Stimulated activated CD4-positive, alpha-beta T cell treated with anti-CD3 and anti-CD28 coated beads, TNF-alpha, amount 100 ng/mL, for 1 hour (primary cell): ENCODE measurements at places on chromosomes 11 and 22.

- no peak for DNase-seq
Observed at GRCh38 chr11:17572359-17572690, 25.3 kb downstream of the OTOG start.

GRCh38 chr11:18100926-18101656, 4.8 kb downstream of the SAAL1 start:
- no peak for DNase-seq

DNA sequence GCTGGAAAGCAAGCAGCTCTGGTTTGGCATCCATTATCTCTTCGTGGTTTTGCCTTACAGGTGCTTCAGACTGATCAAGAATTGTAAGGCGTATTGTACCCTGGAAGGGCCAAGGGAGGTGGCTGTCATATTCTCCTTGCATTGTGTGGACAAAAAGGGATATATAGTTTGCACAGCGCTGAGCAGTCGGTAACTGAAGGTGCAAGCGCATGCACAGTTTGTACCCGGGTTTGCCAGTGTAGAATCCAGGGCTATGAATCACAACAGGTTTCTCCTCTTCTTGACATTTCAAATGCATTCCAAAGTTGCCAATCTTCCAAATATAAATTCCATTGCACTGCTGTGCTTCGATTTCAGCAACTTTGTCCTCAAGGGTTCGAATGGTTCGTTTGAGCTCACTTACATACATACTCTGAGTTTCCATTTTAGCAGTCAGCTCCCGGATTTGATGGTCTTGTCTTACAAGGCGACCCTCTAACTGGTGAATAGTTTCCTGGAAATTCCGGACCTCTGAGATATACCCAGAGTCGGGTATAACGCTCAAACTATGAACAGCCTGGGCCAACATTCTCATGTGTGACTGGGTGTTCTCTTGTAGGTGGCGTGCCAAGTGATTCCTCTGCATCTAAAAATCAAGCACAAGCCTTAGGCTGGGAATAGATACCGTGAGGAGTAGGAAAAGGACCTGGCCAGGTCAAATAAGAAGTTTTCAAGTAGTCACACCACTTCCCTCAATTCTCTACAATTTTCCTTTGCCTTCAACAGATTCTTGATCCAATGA, 19.9 kb downstream of the TRAF6 start:
- DNase-seq, result no peak

GRCh38 chr22:43157874-43158546, 6.7 kb downstream of the TSPO start:
- DNase-seq, result no peak

GRCh38 chr22:49724030-49724892, 103.4 kb downstream of the BRD1 start:
- no peak for DNase-seq

GRCh38 chr11:68935066-68935465, 31.4 kb downstream of the IGHMBP2 start:
- DNase-seq, result no peak

DNA sequence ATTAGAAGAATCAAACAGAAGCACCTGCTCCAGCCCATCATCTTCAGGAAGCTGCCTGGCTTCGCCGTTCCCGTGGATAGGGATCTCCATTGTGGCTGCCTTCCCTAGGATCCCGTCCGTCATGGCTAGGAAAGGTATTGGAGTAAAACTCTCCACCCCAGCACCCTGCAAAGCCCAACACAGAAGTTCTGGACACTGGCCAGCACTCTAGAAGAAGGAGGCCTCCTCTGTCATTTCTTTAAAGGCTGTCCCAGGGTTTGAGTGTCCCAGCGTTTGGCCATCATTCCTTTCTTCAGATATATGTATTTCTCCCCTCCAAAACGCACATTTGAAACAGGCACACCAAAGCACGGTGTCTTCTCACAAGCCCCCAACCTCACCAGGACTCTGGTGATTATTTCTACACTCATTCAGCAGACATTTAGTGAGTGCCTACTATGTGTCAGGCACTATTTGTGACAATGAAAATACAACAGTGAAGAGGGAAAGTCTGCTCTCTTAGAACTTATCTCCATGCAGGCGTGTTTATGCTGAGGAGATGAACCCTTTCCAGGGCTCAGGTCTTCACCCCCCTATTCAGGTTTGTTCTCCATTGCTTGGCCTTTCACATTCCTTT, 724 bp downstream of the ARFIP2 start:
- no peak for DNase-seq

DNA sequence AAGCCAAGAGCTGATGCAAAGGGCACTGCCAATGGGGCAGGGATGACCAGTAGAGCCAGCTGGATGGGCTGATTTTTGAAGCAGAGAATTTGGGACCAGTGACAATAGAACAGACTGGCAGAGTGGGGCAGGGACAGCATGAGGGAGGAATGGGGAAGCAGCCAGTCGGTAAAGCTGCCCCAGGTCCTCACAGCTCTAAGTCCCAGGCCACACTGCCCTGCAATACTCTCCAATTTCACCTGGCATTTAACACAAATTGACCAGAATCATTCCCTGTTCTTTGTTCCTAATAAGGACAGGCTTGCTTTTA, 186.9 kb downstream of the CTTN start:
- no peak for DNase-seq

GRCh38 chr11:1367721-1368120, 22.0 kb upstream of the BRSK2 start:
- DNase-seq, result no peak
